ENCODE measurements at places on chromosomes 16 and 17.

DNA sequence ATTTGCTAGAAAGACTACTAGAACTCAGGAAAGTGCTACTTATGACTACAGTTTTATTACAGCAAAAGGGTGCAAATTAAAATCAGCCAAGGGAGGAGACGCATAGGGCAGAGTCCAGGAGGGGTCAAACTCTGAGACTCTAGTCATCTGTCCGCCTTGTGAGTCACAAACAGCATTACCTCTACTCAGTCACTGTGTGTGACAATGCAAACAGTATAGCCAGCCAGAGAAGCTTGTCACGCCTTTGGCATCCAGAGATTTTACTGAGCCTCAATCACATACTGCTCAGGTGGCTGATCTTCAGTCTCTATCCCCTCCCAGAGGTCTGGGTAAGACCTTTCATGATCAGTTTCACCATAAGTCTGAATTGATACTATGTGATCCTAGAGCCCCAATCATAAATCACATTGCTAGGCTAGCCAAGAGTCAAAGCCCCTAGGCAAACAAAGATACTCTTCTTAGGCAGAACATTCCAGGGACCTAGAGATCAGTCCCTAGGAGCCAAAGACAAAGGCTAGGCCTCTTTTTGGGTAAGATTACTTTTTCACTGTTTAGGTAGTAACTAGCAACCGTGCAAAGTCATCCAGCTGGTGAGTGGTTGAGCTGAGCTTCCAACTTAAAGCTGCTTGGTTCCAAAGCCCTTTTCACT, 48.8 kb upstream of the CLEC19A start:
- no peak for DNase-seq

DNA sequence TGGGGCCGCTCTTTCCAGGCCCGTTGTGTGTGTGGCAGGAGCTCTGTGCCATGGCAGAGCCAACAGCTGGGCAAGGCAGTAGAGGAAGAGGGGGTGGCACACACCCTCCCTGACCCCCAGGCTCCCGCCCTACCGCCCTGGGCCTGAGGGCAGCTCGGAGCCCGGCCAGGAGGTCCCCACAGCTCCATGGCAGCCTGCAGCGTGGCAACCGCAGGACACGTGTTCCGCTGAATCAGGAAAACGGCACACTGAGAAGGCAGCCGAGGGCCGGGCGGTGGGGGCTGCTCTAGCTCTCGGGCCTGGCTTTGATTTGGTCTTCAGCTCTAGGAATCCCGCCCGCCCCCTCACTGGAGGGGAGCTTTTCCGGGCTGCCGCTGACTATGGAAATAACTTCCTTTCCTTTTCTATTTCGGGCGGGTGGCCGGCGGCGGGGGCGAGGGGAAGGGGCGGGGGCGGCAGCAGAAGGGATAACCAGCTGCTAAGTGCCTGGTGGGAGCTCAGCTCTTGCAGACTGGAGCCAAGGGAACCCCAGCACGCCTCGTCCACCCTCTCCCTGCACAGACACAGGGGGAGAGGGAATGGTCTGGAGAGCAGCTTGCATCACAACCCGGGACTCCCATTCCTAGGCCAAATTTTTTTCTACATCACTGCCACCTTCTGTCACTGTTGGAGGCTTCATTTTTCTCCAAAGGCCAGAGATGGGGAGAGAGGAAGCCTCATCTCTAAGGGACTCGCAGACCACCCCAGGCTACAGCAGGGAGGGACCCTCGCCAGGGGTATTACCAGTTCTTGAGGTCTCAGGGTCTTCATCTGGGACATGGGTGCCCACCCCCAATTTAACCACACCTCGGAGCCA, 24.8 kb upstream of the MRPS23 start:
- DNase-seq: no peak

- DNase-seq: no peak
These were observed 7.9 kb downstream of the KDM6B start for GRCh38 chr17:7841915-7842379.

DNA sequence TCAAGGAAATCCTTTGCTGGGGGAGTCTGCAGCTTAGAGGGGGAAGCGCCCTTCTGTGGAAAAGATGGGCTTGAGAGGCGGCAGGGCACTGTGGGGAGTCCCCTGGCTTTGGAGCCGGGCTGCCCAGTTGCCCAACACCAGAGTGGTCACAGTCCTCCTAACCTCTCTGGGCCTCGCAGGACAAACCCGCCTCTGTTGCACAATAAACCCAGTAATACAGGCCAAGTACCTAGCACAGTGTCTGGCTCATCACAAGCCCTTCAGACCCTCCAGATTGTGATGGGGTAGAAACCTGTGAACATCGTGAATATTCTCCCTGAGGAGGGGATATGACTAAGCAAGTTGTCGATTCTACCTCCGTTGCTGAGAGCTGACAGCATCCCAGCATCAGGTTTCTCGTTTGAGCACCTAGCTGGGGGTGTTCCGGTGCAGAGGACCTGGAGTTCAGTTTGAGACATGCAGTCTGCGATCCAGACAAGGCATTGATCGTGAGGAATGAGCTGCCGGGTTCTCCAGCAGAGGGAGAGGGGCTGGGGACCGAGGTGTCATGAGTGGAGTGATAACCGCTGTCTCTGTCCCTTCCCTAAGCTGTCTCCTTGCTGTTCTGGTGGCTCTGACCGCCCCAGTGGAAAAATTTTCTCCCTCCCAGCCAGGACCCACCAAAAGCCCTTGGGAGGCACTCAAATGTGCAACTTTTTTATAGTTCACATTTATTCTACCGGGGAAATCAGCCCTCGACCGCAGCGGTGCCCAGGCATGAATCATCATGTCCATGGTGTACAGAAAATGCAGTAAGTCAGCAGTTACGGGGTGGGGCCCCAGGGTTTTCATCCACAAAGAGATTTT, 161.9 kb downstream of the WSCD1 start:
- no peak for DNase-seq

GRCh38 chr16:73161977-73162376, 114.0 kb upstream of the ZFHX3 start:
- no peak for DNase-seq

DNA sequence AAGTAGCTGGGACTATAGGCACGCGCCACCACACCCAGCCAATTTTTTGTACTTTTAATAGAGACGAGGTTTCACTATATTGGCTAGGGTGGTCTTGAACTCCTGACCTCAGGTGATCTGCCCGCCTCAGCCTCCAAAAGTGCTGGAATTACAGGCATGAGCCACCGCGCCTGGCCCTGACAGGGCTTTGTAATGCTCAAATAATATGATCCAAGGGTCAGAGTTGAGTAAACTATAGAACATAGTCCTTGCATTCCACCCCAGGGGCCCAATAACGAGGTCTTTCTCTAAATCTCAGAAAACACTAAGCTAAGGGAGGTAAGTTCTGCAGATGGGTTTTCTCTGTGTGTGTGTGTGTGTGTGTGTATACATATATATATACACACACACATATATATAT, 5.8 kb upstream of the MEOX1 start:
- DNase-seq: no peak

DNA sequence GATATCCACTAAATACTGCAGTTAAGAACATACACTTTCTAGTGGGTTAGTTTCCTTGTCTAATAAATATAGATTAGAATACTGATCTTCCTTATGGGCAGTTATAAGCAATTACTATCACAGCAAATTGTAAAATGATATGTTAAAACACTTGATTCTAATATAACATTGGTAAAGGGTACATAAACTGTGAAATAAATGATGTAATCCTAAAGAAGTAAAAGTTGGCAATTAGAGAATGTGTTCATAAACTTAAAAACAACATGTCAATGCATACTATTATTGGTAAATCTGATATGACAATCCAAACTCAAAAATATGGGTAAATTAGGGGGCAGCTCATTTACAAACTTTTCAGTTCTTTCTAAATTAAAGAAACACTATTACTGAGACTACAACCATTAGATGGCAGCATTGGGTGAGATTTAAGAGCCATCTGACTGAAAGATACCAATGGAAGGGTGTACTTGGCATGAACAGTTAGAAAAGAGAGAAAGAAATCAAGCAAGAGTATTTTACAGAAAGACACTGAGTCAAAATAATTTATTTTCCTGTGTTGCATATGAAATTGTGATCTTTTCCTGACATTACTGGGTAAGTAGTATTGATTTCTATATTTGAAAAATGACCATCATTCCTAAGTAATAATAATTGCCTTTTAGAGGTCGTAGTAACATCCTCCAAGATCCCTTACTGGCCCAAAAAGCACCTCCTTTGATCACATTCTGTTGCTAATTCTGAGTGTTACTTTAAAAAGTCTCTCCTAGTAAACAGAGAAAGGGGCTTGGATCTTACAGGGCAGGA, 119.6 kb downstream of the SPAG9 start:
- DNase-seq: no peak

DNA sequence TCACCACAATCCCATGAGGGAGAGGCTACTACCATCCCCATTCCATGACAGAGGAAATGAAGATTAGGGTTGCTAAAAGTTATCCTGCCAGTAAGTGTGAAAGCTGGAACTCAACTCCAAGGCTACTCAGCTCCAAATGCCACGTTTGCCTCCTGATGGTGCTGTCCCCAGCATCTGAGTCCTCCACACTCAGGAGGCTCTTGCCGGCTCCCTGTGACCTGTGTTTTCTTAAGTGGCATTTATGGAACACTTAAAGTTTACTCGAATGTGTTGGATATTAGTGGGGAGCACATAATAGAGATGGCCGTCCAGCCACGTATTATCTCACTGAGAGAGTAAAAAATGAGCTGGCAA, 267.9 kb downstream of the CBLN1 start:
- no peak for DNase-seq

GRCh38 chr17:77610972-77611521, 347.5 kb upstream of the TNRC6C start:
- no peak for DNase-seq

DNA sequence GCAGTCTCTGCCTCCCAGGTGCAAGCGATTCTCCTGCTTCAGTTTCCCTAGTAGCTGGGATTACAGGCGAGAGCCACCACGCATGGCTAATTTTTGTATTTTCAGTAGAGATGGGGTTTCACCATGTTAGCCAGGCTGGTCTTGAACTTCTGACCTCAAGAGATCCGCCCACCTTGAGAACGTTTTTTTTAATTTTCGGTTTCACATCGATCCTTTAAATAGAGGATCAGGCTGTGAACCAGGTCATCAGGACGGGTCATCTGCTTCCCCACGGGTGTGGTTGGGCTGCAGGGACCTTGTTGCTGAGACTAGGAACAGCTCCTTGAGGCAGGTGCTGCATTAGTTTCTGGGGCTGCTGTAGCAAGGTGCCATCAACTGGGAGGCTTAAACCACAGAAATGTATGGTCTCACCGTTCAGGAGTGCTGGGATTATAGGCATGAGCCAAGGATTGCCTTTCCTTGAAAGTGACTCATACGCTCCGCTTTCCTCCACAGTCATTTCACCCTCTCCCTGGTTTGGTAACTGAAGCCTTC, 7.9 kb upstream of the NAGPA start:
- no peak for DNase-seq

DNA sequence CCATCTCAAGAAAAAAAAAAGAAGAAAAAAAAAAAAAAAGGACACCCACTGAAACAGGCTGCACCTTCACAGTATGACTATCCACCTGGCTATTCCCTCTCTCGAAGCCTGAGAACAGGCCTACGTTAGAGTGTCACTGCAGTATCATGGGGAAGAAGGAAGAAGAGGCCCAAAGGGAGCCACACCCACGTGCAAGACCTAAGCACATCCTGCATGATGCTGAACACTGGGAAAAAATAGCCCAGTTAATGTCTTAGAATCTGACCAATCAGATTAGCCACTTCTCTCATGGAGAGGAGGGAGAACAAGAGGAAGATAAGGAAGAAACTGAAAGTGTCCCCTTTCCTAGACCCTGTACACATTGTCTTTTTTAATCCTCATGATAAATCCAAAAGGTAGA, 19.5 kb upstream of the MED13 start:
- DNase-seq: no peak

GRCh38 chr16:68503334-68503733, 35.8 kb upstream of the ZFP90 start:
- no peak for DNase-seq

DNA sequence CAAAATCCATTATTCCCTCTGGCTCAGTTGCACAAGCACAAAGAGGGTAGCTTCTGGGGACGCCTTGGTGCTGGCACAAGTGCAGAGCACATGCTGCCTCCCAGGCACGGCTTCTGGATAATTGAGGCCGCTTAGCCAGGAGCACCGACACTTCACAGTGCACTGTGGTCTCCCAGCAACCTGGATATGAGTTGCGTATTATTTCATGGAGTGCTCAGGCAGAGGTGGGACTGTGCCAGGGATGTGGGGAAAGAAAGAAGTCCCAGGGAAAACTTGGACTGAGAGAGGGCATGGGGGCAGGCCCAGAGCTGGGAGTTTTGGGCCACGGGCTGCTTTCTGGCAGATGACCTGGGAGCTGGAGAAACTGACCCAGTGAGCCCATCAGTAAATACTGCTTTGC, 37.5 kb downstream of the MPRIP start:
- DNase-seq: no peak

- no peak for DNase-seq
These were observed 210.4 kb upstream of the N4BP1 start for GRCh38 chr16:48820379-48820778.

GRCh38 chr17:7651665-7652387, 1.1 kb downstream of the ATP1B2 start:
- DNase-seq: no peak
